ENCODE measurements at places on chromosomes 3 and 15.

GRCh38 chr3:13287833-13288232 lies 132.3 kb downstream of the NUP210 start:
- DNase-seq: no peak

- no peak for DNase-seq
These were observed 8.8 kb upstream of the LCTL start for GRCh38 chr15:66574596-66574950.

DNA sequence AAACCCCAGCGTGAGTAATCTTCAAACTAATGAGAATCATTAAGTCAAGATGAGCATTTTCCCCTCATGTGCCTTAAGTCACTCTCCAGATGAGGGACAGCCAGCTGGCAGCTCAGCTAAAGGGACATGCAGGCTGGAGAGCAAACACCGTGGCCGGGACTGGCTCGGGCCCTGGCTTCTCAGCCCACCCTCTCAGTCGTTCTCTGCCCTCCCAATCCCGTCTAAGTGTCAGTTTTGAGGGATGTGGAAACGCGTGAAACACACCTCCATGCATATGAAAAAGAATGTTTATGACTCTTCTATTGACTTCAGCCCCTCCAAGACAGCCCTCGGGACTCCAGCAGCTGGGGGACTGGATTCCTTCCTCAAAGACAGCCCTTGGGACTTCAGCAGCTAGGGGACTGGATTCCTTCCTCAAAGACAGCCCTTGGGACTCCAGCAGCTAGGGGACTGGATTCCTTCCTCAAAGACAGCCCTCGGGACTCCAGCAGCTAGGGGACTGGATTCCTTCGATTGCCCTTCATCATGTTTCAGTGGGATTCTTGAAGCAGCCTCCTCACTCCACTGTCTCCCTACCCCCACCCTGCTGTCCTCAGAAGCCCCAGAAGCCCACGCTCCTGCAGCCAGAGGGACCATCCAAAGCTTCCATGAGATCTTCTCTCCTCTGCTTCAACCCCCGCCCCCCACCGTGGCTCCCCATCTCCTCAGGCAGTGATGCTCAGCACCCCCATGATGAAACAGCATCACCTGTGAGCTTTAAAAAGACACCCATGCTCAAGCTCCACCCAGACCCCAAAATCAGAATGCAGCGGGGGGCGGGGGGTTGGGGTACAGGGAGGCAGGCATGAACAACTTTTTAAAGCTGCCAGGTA lies 228.9 kb downstream of the XXYLT1 start:
- DNase-seq: no peak

DNA sequence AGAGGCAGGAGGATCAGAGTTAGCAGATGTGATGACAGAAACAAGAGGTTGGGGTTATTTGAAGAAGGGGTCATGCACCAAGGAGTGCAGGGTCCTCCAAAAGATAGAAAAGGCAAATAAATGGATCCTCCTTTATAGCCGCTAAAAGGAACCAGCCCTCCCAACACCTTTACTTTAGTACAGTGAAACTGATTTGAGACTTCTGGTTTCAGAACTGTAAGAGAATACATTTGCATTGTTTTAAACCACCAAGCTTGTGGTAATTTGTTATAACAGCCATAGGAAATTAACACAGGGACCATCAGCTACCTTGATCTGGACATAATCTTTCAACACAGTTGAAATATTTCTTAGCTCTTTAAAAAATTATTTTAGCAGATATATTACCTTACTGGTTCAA lies 166.6 kb downstream of the TIGIT start:
- no peak for DNase-seq

DNA sequence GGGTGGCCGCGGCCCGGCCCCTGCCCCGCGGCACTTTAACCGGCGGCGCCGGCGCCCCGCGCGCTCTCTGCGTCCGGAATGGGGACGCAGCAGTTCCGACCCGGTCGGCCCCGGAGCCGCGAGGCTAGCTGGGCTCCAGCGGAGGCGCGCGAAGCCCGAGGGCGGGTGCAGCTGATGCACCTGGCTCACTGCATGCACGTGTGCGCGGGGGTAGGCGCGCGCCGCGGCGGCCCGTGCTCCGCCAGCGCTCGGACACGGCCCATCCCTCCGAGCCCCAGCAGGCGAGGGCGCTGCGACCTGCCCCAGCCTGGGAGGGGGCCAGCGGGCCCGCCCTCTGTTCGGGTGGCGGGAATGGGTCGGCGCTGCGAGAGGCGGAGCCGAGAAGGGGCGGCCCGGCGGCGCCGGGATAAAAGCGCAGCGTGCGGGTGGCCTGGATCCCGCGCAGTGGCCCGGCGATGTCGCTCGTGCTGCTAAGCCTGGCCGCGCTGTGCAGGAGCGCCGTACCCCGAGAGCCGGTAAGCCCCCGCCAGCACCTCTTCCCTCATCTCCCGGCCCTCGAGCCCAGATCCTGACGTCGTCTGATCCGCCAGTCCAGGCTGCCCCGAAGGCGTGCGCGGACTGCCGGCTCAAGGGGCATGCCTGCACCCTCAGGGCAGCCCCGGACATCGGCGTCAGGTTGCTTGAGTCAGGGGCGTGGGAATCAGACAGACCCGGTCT lies at the start of the genes CHDH and IL17RB:
Gene CHDH, minus strand, starts transcription at position 286 of the 717 bp plus-strand sequence. CDS start 22,411 bp downstream, outside the sequence.
Gene IL17RB, plus strand, starts transcription at position 435 of the 717 bp plus-strand sequence. Its CDS starts 21 bp downstream, at position 456.
- DNase-seq: no peak

DNA sequence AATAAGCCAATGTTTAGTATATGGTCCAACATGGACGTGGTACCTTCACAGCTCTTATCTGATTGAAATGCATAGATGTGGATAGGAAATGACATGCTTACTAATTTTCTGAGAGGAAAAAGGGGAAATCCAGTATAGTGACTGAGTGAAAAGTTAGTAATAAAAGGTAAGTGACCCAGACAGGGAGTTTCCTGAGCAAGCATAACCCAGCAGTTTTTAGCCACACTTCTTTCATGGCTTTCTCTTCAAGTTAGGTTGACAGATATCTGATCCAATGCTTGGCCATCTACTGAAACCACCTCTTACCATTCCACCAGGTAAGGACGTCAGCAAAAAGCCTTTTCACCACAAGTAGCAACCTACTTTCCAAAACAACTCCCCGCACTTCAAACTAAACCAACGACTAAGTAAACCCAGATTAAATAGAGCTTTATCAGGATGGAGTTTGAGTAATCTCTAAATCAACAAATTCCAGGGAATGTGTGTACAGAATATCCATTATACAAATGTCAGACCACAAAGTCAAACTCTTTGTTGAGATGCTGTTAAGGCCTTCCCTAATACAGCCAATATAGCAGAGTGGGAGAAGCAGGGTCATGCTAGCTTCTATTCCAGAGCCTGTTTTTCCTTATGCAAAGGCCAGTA lies 329.7 kb downstream of the RORA start:
- no peak for DNase-seq

GRCh38 chr3:48065035-48065434 lies 48.8 kb upstream of the MAP4 start:
- no peak for DNase-seq

DNA sequence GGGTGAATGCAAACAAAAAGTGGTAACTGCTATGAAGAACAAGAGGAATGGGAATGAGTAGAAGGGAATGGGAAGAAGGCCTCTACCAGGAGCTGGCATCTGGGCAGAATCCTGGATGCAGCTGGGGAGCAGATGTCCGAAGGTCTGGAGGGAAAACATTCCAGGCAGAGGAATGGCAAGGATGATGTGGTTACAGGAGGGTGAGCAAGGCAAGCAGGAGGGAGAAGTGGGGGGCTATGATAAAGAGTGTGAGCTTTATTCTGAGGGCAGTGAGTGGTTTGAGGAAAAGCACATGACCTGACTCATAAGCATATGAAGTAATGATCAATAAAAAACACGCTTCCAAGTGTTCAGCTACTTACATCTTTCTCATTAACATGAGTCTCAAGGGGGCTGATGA lies 17.1 kb downstream of the SKIC8 start:
- DNase-seq: no peak

Data from stimulated activated CD4-positive, alpha-beta T cell treated with anti-CD3 and anti-CD28 coated beads, TNF-alpha, amount 100 ng/mL, for 1 hour (primary cell).